Stimulated activated CD8-positive, alpha-beta memory T cell treated with anti-CD3 and anti-CD28 coated beads, Interleukin-15, amount 100 ng/mL, for 24 hours (primary cell): ENCODE measurements at places on chromosomes 4 and X.

- DNase-seq, result no peak
Measured at GRCh38 chr4:36220776-36221175, 23.5 kb downstream of the ARAP2 start.

- DNase-seq, result no peak
Measured at GRCh38 chr4:94284889-94285288, 57.7 kb downstream of the HPGDS start.

DNA sequence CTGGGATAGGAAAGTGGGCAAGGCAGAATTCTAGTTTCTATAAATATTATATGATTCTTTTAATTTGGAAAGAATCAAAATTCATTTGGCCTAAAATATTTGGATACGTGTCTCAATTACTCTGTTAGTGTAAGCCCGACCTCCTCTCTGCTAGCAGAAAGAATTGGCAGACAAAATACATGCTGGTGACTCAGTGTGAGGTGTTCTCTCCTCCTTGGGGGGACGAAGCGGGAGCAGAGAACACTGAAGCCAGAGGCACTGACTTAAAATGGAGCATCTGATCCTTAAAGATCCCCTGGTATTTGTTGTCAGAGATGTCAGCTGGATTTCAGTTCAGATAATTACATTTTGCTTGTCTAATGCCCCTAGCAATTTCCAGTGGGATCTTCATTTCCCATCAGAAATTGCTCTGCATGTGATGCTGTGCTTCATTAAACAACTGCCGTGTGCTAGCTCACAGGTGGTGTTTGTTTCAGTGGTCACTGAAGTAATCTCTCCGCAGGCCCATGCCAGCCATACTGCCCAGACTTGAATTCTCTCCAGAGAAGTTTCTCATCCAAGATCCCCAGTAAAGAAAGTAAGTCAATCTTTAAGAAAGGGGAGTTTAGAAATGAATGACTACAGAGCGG is 188.7 kb upstream of the TLL1 start:
- no peak for DNase-seq

DNA sequence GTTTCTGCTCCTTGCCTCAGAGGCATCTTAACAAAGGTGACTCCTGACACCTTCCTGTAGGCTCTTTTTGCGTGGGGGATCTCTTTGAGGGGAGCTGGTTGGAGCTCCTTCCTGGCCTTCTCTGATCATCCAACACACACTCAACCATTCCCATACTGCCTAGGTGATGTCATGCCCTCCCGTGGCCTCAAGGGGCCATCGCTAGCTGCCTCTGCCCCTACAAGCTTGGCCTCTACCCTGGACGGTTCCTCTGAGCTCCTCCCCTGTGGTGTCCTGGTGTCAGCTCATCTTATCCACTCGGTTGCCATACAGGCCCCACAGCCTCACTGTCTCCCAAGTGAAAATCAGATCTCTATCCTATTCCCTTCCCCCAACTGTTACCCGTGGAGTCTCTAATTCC is 13.7 kb upstream of the ZNF185 start:
- no peak for DNase-seq

- DNase-seq, result no peak
Measured at GRCh38 chrX:95885074-95885473, 799.6 kb upstream of the DIAPH2 start.

GRCh38 chr4:184143770-184144564 is 73.7 kb downstream of the ENPP6 start:
- DNase-seq, result no peak

GRCh38 chr4:86942185-86942666 is 7.4 kb downstream of the AFF1 start:
- DNase-seq, result no peak
